ENCODE measurements at places on chromosomes 2 and 18.

GRCh38 chr2:223219872-223220657 lies 168.1 kb downstream of the KCNE4 start:
- DNase-seq = no peak

GRCh38 chr18:6759579-6759978 lies 30.1 kb downstream of the ARHGAP28 start:
- no peak for DNase-seq

DNA sequence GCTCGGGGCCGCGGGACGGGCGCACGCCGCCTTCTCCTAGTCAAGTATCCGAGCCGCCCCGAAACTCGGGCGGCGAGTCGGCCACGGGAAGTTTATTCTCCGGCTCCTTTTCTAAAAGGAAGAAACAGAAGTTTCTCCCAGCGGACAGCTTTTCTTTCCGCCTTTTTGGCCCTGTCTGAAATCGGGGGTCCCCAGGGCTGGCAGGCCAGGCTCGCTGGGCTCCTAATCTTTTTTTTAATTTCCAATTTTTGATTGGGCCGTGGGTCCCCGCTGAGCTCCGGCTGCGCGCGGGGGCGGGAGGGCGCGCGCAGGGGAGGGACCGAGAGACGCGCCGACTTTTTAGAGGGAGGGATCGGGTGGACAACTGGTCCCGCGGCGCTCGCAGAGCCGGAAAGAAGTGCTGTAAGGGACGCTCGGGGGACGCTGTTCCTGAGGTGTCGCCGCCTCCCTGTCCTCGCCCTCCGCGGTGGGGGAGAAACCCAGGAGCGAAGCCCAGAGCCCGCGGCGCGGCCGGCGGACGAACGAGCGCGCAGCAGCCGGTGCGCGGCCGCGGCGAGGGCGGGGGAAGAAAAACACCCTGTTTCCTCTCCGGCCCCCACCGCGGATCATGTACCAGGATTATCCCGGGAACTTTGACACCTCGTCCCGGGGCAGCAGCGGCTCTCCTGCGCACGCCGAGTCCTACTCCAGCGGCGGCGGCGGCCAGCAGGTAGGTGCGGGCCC lies 617 bp downstream of the FOSL2 start:
- DNase-seq = peak; percentile 72

GRCh38 chr2:65429786-65430602 lies 2.4 kb downstream of the SPRED2 start:
- DNase-seq = peak; percentile 16

DNA sequence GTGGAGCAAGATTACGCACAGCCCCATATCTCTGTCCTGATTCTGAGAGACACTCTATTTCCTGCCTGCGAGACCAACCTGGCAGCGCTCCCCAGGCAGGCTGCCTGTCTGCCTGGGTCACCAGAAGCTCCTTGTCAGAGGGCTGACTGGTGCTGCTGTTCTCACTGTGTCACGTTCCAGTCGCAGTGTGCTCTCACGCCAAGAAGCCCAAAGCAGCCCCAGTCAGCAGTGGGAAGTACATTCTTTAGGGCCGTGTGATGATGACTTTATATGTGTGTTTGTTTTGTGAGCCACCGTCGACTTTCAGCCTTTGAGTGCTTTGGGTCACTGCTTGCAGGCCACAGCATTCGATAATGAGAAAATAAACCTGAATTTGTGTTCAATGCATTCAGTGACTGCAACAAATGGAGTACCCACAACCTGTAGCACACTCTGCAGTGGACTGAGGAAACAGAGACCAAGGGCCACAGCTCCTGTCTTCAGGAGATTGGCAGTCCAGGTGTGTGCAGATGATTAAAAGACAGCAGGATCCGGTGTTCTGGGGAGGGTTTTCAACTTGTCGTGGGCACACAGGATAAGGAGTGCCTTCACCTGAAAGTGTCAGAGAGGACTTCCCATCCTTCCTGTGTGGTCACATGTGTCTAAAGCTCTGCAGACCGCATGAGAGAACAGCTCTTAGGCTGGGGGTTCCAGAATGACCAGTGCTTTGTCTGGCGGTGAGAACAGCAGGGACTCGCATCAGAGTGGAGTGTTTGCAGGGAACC lies 4.8 kb downstream of the TNFRSF11A start:
- DNase-seq = no peak

DNA sequence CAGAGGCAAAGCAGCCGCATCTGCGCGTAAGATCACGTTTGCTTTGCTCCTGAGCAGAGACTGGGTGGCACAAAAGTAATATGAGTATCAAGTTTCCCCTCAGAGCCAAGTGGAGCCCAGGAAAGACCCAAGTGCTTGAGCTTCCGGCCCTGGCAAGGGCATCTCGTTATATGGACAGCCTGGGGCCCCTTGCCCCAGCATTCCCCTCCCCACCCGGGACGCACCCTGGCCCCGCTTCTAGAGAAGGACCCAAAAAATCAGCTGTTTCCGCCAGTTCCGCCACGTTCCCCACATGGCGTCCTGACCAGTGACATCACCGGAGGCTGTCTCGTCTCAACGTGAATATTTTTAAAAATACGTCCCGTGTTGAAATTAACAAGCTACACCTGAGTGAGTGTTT lies 135.1 kb downstream of the NFATC1 start:
- DNase-seq = no peak

DNA sequence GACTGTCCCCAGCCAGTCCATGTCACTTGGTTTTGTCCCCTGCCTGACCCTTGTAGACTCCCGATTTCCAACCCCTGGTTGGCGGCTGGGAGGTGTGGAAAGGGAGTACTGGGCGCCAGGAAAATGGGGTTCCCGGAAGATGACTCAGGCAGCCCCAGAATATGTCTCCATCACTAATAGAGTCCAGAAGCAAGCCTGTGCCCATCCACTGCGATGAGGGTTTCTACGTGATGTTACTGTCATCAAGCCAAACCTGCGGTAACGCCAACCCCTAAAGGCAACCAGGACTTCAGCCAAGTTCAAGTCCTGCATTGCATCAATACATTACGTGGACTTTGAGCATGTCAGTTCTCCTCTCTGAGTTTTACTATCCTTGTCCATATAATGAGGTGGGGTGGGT lies 62.0 kb upstream of the TAF1B start:
- no peak for DNase-seq

- DNase-seq = no peak
These were observed 16.6 kb downstream of the SEC11C start for GRCh38 chr18:59156316-59156715.

GRCh38 chr2:54386585-54386984 lies 69.5 kb upstream of the SPTBN1 start:
- no peak for DNase-seq

DNA sequence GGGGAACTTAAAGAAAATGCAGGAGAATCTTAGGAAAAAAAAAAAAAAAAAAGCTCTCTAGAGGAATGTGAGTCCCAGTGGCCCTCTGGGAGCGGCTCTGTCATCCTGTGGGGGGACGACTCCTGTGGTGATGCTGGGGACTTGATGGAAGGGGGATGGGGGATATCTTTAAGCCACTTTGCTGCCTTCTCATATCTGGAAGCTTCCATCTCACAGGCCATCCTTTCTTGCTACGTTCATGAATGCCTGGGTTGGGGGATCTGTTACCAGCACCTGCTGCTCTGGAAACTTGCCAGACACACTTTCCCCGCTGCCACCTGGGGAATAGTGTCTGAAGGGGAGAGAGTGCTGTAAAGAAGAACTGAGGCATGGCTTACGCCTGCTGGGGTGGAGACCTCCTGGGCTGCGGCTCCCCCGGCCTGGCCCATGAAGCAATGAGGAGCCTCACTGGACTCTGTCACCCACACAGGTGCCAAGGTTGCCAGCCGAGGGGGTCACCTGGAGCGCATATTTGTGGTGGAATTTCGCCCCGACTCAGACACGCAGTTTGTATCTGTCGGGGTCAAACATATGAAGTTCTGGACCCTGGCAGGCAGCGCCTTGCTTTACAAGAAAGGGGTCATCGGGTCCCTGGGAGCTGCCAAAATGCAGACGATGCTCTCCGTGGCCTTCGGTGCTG lies 92.8 kb downstream of the RTN4 start:
- no peak for DNase-seq

DNA sequence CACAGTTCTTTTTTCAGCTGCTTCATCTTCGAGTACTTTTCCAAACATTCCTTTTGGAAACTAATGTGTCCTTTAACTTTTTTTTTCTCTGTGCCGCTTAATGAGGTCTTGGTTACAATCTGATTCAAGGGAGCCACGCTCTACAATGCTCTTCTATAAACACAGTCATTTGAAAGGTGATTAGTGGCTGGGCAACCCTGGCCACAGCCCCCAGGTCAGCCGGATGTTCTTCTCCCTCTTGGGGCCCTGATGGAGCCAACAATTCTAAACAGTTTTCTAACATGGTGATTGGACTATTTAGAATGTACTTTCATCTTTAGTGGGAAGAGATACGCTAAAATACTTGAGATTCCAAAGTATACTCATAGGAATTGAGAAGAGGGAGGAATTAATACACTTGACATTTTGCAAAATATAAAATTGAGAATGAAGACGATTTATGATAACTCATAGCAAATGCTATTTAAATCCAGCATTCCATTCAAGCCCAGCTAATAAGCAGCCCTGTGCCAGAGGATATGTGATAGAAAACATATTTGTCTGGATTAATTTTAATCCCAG lies 83.7 kb upstream of the MBOAT2 start:
- no peak for DNase-seq

- no peak for DNase-seq
These were observed 186.3 kb downstream of the SLC8A1 start for GRCh38 chr2:40265602-40266001.

DNA sequence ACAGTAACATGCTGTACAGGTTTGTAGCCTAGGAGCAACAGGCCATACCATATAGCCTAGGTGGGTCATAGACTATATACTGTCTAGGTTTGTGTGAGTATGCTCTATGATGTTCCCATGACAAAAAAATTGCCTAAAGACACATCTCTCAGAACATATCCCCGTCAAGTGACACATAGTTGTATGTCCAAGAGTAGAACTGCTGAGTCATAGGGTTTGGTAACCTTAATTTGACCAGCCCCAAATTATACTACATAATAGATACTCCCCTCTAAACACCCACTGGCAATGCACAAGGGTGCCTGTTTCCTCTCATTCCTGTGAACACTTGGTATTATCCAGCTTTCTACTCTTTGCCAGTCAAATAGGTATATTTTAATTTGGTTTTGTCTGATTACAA lies 161.6 kb downstream of the LCLAT1 start:
- DNase-seq = no peak

DNA sequence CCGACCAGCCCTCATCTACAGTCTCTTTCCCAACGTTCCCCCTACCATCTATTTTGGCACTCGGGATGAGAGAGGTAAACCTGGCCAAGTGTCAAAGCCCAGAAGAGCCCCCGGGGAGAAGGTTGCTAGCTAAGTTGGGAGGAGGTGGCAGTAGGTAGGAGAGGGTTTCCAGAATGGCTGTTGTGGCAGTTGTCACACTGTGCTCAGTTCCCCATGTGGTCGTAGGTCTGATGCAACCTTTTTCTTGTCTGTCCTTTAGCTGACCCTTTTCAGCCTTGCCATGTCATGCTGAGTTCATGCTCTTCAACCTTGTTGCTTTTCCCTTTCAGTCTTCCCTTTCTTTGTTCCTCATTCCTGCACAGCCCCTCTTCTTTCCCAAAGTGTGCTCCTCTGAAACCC lies 34.5 kb downstream of the TTLL4 start:
- DNase-seq = no peak

- no peak for DNase-seq
These were observed 92.2 kb downstream of the SMC6 start for GRCh38 chr2:17661460-17661859.

DNA sequence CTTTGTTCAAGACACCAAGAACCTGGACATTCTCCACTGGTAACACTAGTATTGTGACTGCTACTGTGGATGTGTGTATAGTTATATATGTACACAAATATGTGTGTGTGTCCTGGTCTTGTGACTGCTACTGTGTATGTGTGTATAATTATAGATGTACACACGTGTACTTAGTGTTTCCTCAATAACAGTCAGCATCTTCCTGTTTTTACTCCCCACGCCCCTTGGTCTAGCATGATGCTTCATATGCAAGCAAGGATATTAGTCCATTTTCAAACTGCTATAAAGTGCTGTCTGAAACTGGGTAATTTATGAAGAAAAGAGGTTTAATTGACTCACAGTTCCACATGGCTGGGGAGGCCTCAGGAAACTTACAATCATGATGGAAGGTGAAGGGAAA lies 802.7 kb downstream of the RNF144A start:
- DNase-seq = no peak

DNA sequence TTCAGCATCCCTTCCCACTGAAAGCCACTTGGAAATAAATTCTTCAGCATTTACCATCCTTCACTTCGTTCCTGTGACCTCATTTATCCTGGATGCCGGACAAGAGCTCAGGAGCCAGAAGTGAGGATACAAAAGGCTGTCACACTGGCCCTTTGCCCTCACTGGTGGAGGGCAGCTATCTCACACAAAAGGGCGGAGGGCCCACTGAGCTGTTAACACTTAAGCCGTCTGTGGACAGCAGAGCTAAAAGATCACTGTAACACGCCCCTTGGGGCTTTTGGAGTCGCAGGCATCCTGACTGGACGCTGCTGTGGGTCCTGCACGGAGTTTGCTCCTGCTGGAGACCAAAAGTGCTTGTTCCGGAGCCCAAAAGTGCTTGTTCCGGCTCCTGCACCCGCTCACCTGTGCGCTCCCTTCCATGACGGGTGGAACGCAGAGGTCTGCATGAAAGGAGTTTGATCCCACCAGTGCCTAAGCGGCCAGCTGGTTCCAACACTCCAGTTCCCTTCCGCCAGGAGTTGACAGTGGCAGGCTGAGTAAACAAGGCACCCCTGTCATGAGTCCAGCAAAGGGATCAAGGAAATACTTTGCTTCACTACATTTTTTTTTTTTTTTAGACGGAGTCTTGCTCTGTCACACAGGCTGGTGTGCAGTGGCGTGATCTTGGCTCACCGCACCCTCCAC lies 572.0 kb upstream of the LINC00305 start:
- DNase-seq = no peak

- DNase-seq = no peak
These were observed 25.6 kb downstream of the GNLY start for GRCh38 chr2:85719609-85720240.

GRCh38 chr18:27862041-27862682 lies 314.8 kb downstream of the CDH2 start:
- no peak for DNase-seq

Data from WERI-Rb-1 (cell line).